ENCODE measurements at places on chromosomes 1 and 21. TPM values are rescaled to one million over a fixed set of nuclear protein-coding genes. Genes with fewer than 3 reads are reported as not detected.

- no peak for DNase-seq
Measured at GRCh38 chr21:32330784-32331311, 32.2 kb downstream of the MRAP start.

GRCh38 chr1:189646066-189646465, 831.6 kb downstream of the BRINP3 start:
- DNase-seq: no peak

- no peak for DNase-seq
Measured at GRCh38 chr1:36166136-36166535, 10.2 kb downstream of the MAP7D1 start.

- no peak for DNase-seq
Measured at GRCh38 chr1:198798923-198799386, 160.1 kb downstream of the PTPRC start.

- DNase-seq: no peak
Measured at GRCh38 chr1:5515501-5515900, 476.7 kb downstream of the NPHP4 start.

DNA sequence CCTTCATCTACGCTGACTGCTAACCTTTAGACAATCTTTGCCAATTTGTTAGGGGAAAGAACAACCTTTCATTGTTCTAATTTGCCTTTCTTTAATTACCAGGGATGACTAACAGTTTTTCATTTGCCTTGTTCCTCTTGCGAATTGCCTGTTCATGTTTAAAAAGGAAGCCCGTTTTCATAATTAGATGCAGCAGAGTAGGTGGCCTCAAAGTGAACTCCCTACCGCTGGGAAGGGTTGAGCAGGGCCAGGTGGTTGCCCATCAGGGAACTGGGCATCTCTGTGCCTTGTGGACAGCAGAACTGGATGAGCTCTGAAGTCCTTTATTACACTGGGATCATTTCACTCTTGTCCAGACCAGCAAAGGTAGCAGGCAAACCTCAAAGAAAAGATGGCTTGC, 59.0 kb downstream of the HIVEP3 start:
- no peak for DNase-seq

GRCh38 chr1:65795311-65795710, 2.6 kb downstream of the PDE4B start:
- DNase-seq: no peak

GRCh38 chr1:206001476-206001888, 1.7 kb downstream of the RAB7B start:
- no peak for DNase-seq

GRCh38 chr1:13605159-13605558, 21.5 kb downstream of the PDPN start:
- DNase-seq: no peak

DNA sequence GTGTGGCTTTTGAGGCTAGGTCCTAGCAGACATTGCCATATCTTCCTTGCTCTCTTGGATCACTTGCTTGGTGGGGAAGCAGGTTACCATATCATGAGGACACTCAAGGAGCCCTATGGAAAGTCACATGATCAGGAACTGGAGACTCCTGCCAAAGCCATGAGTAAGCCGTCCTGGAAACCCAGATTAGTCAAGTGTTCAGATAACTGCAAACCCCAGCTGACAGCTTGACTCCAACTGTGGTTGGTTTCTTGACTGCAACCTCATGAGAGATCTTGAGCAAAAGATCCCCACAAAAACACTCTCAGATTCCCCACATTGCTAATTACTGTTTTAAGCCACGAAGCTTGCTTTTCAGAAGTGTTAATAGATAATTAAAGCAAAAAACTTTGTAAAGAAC, 58.6 kb downstream of the CACNA1E start:
- no peak for DNase-seq

DNA sequence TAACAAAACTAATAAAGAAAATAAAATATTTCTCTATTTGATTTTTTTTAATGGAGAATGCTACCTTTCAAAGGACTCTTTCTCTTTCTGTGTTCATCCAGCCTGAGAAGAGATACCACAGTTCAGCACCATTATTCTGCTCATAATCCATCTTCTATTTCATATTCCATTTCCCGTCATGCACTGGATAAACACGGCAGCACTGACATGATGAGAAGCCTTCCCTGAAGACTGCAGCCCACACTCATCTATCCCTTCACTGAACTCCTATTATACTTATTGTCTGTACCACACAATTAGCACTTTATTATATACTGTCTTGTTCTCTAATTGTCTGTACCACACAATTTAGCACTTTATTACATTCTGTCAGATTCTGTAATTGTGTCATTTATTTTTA, 10.7 kb upstream of the NPL start:
- DNase-seq: no peak

DNA sequence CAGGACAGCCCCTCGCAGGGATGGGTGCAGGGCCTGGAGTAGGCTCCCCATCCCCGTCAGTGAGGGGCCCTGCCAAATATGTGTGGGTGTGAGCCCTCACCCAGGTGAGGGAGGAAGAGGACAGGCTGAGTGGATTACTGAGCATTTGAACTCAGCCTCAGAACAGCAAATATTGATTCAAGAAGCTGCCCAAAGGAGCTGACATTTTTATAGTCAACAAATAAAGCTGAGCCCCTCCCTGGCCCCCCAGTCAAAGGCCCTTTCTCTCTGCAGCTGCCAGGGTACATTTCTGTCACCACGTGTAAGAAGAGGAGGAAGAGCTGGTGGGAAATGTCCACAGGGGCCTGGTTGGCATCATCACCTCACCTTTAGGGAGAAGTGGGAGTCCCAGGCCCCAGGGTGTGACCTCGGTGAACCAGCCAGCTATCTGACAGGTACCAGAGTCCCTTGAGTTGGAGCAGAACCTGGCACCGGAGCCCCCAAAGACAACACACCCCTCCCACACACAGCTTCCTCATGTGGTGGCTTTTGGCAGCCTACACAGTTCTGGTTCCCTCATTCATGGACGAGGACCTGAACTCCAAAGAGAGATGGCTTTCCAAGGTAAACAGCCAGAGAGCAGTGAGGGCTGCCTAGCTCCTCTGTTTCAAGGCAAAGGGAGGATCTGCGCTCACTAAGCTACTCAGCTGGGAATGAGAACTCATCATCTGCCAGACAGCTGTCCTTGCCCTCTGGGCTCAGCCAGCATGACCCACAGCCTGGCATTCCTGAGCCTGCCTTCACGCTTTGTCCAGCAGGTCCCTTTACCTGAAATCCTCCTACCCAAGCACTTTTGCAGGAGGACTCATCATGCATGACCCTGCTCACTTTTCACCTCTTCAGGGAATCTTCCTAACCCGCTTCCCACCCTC, 43.0 kb upstream of the TENT5C start:
- no peak for DNase-seq

DNA sequence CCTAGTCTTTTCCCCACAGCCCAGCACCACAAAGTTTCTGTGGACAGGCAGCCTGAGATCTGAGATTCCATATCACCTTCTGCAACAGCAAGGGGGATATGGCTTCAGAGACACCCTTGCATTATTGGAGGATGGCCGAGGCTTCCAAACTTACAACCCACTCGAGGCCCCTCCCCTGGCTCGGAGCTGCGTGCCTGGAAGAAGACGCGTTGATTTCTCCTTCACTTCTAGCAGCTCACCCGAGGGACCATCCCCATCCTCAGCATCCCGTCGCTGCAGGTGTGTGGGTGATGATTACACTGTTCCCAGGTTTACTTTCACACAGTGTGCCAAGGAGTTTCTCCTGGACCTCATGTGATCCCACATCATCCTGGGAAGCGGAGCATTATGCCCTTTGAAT, 277.9 kb downstream of the MATN1 start:
- DNase-seq: no peak

DNA sequence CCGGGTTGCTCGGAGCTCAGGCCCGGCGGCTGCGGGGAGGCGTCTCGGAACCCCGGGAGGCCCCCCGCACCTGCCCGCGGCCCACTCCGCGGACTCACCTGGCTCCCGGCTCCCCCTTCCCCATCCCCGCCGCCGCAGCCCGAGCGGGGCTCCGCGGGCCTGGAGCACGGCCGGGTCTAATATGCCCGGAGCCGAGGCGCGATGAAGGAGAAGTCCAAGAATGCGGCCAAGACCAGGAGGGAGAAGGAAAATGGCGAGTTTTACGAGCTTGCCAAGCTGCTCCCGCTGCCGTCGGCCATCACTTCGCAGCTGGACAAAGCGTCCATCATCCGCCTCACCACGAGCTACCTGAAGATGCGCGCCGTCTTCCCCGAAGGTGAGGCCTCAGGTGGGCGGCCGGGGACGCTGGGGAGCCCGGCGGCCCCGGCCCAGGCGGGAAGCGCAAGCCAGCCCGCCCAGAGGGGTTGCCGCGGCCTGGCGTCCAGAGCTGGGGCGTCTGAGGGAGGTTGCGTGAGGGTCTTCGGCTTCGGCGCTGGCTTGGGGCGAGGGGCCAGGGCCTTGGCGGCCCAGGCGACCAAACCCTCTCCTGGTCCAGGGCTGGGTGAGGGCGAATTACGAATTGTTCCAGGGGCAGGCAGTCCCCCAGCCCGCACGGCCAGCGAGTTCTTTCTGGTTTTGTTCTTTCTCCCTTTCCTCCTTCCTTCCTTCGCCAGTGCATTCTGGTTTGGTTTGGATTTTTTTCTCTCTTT, 805 bp downstream of the SIM2 start:
- peak; percentile 47 for DNase-seq

DNA sequence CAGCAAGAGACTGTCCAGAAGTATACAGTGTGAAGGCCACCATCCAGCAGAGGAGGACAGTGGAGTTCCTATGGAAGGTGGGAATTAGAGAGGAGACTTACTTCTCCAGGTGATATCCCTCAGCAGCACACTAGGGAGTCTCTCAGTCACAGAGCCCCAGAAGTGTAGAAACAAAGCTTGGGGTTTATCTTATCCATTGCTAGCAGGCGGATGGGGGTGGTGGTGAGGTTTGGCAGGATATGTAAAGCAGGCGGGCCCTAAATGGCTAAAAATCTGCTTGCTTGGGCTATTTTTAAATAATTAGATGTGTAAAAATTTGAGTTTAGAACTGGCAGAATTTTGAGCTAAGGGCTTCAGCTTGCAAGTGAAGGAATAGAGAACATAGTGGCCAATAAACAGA, 50.1 kb upstream of the RGS18 start:
- no peak for DNase-seq

DNA sequence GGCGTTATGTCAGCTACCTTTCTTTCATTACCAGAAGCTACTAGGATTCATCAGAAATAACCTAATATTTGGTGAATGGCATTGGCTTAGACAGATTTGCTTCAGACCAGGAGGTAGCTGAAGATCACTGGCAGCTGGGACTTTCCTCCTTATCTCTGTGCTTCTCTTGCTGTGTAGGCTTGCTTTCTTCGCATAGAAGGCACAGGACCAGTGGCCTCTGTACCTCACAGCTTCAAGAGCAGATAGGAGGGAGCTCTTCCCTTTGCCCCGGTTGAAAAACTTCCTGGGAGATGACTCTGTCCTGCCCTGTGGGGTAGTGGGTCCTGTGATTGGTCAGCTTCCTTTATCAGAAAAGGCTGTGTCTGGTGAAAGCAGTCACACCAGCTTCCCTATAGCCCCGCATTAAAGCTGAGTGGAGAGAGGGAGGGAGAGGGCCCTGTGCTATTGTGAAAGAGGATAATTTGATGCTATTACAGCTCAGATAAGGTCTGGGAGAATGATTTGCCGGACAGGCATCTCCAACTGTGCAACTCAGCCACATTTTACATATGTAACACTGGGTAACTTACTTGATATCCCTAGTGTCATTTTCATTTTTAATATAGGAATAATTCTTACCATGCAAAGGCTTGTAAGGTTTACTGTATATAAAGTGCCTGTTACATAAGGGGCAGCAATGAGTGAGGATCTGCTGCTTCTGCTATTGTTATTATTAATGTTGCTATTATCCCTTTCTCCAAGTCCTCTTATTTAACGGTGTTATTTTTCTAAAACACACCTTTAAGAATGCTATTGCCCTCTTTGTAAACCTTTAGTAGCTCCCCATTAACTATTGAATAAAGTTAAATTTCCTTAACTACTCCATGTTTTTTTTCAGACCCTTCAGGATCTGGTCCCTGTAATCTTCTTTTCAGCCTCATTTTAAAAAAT, 31.6 kb downstream of the OSBPL9 start:
- DNase-seq: peak; percentile 76

DNA sequence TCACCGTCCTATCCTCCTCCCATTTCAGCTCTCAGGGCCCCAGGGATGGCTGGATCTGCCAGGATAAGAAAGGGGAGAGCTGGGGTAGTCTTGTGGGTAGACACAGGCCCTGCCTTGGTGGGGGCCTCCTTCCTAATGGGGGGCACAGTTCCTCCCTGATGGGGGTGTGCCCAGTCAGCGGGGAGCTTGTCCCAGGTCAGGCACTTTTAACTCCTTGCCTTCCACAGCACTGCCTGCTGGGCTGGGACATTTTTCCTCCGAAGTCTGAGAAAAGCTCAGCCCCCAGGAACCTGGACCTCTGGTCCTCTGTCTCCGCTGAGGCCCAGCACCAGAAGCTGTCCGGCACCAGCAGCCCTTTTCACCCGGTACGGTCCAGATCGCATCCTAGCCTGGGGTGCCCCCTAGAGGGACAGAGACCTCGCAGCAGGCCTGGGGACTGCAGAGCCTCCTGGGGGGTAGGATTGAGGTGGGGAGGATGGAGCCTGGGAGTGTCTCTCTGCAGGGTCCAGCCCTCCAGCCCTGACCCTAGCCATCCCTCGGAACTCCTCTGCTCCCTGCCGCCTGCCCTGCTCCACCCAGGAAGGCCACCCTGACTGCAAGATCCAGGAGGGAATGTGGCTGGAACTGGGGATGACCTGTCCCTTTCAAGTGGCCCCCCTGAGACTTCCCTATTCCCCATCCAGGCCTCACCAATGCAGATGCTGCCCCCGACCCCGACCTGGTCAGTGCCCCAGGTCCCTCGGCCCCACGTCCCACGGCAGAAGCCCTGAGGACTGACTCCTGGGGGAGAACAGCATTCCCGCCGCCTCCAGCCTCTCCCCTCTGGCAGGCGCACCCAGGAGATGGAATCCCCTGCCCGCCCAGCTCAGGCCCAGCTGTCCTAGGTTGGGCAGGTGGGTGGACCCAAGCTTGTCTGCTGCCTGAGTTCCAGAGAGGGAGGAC, 12.0 kb downstream of the MIIP start:
- DNase-seq: peak; percentile 80

Gene THEMIS2
- 4.1 TPM for polyA plus RNA-seq

Gene LRIG2
- 3.8 TPM for polyA plus RNA-seq

Gene OPRD1
- 0.07 TPM for polyA plus RNA-seq

Gene GJA9
- polyA plus RNA-seq: not detected

Gene SDHC
- polyA plus RNA-seq: 341 TPM

Gene FHL3
- 6.8 TPM for polyA plus RNA-seq

Gene CLDN17
- not detected for polyA plus RNA-seq

Gene ITGB2
- 0.77 TPM for polyA plus RNA-seq

Gene CFH
- 4.9 TPM for polyA plus RNA-seq
